ENCODE measurements at places on chromosomes 12 and 14.

DNA sequence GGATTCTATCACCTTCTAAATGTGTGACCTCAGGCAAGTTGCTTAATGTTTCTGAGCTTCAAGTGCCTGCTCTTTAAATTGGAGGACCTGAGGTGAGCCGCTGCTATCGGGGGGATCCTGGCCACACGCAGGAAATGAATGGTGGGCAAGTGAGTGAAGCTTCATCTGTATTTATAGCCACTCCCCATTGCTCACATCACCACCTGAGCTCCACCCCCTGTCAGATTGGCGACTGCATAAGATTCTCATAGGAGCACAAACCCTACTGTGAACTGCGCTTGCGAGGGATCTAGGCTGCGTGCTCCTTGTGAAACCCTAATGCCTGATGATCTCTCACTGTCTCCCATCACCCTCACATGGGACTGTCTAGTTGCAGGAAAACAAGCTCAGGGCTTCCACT is 158.6 kb upstream of the CCND2 start:
- no peak for DNase-seq

- DNase-seq = no peak
These were observed 123.2 kb upstream of the FOXN3 start for GRCh38 chr14:89540009-89540829.

- DNase-seq = no peak
These were observed 63.9 kb downstream of the NAV3 start for GRCh38 chr12:77894556-77894955.

- DNase-seq = no peak
These were observed 164.1 kb downstream of the SRGAP1 start for GRCh38 chr12:64008596-64008995.

DNA sequence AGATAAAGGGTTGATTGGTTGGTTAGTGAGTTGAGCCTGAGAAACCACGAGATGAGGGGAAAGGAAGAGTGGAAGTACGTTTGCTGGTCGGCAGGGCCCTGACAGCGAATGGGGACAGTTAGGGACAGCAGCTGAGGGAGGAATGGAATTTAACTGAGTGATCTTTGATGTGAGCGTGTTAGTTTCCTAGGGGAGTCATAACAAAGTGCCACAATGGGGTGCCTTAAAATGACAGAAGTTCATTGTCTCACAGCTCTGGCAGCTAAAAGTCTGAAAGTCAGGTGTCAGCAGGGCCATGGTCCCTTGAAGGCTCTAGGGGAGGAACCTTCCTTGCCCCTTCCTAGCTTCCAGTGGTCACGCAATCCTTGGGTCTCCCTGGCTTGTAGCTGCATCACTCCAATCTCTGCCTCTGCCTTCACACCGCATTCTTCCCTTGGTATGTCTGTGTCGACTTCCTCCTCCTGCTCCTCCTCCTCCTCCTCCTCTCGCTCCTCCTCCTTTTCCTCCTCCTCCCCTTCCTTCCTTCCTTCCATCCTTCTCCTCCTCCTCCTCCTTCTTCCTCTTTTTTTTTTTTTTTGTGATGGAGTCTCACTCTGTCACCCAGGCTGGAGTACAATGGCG is 26.0 kb upstream of the RIN3 start:
- no peak for DNase-seq

DNA sequence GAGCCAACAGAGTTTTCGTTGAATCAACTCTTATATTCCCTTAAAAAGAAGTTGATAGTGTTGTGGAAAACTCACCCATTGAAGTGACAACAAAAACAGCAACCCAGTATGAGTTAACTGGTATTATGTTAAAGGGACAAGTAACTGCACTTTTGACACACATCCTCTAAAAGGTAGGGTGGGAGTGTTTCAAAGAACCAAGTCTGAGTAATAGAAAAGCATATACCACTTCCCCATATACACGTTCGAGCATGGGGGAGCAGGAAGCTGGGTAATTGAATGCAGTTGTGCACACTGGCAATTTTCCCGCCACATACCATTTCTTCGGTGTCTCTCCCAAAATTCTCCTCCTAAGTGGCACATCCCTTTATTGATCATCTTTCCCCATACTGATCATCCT is 31.5 kb downstream of the IFNG-AS1 start:
- no peak for DNase-seq

GRCh38 chr14:102629011-102629444 is 36.6 kb downstream of the RCOR1 start:
- no peak for DNase-seq

Data from activated CD4-positive, CD25-positive, alpha-beta regulatory T cell (primary cell).